ENCODE measurements at places on chromosomes 2 and 18.

DNA sequence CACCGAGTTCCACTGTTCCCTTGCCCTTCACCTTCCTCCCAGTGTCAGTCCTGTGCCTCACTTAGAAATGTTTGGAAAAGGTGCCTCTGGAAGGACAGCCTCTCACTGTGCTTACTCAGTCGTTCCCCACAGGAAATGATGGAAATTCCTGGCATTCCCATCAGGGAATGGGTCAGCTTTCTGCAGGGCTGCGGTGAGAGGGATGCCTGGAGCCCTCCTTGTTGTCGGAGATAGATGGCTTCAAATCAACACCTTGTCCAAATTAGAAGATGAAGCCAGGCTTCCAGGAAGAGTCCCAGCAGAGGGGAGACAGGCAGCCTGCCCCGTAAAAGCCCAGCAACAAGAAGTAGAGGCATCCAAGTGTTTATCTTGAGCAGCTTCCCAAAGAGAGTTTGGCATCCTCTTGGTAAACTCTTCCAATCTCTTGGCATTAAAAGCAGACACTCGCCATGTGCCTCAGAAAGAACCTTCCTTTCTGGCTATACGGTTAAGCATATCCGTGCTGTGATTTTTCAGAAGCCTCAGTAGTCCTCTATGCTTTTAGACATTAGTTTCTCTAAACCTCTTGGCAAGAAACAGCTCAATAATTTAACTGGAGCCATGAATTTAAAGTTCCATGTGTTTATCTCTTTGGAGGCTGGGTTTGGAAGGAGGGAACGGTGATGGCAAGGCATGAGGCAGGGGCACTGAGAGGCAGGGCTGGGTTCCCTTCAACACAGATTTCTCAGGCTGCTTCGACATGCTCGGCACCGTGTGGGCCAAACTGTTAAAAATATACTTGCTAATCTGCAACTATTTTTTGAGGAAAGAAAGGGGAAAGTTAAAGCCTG, 25.1 kb downstream of the COLEC12 start:
- DNase-seq: no peak

DNA sequence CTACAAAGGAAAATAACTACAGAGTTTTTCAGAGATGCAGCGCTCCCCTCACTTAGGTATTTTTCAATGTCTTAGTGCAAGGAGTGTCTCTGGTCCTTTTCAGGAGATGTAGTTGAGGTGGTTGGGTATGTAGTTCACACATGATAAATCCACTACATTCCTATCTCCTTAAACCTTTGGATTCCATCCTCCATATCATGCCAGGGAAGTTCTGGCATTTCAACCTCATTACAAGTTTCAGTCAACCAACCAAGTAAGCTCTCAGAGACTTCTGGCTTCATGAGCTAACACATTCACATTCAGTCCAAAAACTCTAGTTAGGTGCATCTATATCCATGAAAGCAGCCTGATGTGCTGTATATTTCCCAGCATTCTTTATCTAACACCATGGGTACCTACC, 47.3 kb downstream of the MAP3K20 start:
- DNase-seq: no peak

GRCh38 chr2:16035747-16036745, 95.7 kb downstream of the MYCN start:
- no peak for DNase-seq

DNA sequence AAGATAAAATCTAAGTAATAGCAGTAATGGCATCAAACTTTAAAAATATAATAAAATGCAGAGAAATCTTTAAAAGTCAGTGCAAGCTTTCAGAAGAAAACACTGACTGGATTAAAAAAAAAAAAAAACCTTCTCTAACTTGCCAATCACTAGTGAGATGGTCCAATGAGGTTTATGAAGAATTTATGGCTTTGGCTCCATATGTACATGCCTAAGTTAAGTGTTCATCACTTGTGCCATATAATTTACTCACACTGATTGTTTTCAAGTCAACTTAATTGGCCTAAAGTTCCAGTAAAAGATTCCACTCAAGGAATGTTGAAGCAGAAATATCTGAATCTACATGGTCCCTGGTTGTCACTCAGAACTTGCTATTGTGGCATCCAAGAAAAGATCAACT, 40.7 kb upstream of the RAB27B start:
- DNase-seq: no peak

GRCh38 chr2:153287109-153287801, 191.3 kb downstream of the RPRM start:
- no peak for DNase-seq

- DNase-seq: no peak
Measured at GRCh38 chr2:212939777-212940531, 211.5 kb downstream of the IKZF2 start.

GRCh38 chr2:148684507-148684906, 40.0 kb downstream of the EPC2 start:
- no peak for DNase-seq

GRCh38 chr18:27467073-27467472, 282.0 kb upstream of the CHST9 start:
- DNase-seq: no peak
